ENCODE measurements at places on chromosomes 12 and 14. TPM values are rescaled to one million over a fixed set of nuclear protein-coding genes. Genes with fewer than 3 reads are reported as not detected.

Gene TMEM121
- total RNA-seq, result 10.1 TPM

Gene PTPRB
- total RNA-seq, result 0.09 TPM

Gene TAS2R8
- total RNA-seq, result not detected

Gene REM2
- total RNA-seq, result 0.16 TPM

Gene OVCH1
- total RNA-seq, result under 0.01 TPM

Gene CACNA1C
- total RNA-seq, result 10.1 TPM

Gene LPAR5
- not detected for total RNA-seq

Gene LIN7A
- 7.6 TPM for total RNA-seq

Gene HHIPL1
- 8.6 TPM for total RNA-seq

Gene KRT79
- total RNA-seq, result not detected

Data from bronchial smooth muscle cell (primary cell).